Left renal cortex interstitium (tissue), 4 donors: ENCODE measurements at places on chromosomes 1 and 21. TPM values are rescaled to one million over a fixed set of nuclear protein-coding genes. Genes with fewer than 3 reads are reported as not detected.

Gene BNIPL
- 1.3 TPM for polyA plus RNA-seq

Gene LORICRIN
- polyA plus RNA-seq: not detected

Gene RAB29
- 40.6 TPM for polyA plus RNA-seq

Gene BLACAT1
- 1.6 TPM for polyA plus RNA-seq

Gene DENND2C
- polyA plus RNA-seq: 4.3 TPM

DNA sequence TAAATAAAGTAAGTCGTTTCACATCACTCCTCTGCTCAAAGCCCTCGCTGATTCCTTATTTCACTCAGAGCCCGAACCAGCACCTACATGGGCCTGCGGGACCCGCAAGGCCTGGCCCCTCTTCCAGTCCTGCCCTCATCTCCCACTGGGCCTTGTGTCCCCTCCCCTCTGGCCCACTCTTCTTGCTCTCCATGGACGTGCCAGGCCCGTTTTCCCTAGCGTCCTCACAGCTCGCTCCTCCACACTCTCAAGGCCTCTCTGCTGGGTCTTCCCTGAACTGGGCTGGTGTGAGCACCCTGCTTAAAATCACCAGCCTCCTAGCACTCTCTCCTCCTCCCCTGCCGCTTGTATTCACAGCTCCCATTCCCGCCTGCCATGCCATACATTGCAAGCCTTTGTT is 237.9 kb downstream of the FOXD2 start:
- DNase-seq: no peak

- DNase-seq: no peak
Measured at GRCh38 chr21:25080141-25080540, 527.1 kb downstream of the MRPL39 start.

- DNase-seq: no peak
Measured at GRCh38 chr1:30038134-30039025, 685.0 kb downstream of the MATN1 start.

DNA sequence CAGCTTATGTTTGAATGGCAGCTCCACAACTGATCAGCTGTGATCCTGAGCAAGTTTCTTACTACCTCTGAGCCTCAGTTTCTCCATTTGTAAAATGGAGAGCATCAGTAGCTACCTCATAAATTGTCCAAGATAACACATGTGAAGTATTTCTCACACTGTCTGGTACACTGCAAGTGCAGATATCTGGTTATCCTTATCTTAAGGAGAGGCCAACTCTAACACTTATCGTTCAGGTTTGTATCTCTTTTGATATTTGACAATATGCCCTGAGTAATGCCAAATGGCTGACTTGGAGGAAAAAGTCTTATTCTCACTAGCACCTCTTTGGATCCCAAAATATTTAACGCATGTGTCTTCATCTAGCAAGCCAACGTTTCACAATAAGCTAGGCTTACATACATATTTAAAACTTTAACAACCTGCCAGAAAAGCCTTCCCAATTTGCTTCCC is 2.7 kb downstream of the CSRP1 start:
- no peak for DNase-seq

GRCh38 chr1:244319283-244320132 is 132.2 kb downstream of the ADSS2 start:
- DNase-seq: no peak

DNA sequence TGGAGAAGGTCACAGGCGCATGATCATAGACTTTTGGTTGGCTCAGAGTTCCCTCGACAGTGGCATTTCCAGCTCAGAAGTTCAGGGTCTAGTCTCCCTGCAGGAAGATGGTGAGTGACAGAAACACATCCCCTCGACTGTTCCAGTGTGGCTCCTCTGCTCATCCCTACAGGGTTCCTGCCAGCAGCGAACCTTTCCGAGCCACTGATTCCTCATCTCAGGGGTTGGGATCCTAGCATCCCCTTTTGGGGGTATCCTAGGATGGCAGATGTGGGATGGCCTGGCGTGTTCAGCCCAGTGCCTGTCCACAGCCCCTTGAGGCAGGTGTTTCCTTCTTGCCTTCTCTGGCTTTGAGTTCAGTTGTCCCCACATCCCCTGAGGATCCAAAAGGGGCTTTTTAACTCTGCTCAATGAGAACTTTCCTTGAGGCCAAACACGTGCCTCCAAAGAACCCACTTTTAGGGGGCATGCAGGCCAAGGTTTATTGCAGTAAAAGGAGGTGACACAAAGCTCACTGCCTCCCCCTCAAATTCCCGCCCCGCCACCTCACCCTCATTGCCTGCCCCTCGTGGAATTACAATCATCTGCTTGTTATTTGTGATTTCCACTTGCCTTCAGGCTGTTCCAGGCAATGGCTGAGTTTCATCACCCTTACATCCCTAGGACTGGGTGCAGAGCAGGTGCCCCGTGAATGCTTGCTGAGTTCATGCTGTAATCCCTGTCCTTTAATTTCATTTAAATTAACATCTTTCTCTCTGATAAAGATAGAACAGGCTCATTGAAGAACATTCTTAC is 440.7 kb downstream of the CAMTA1 start:
- no peak for DNase-seq

GRCh38 chr1:59879996-59880505 is 46.5 kb downstream of the CYP2J2 start:
- DNase-seq: no peak

DNA sequence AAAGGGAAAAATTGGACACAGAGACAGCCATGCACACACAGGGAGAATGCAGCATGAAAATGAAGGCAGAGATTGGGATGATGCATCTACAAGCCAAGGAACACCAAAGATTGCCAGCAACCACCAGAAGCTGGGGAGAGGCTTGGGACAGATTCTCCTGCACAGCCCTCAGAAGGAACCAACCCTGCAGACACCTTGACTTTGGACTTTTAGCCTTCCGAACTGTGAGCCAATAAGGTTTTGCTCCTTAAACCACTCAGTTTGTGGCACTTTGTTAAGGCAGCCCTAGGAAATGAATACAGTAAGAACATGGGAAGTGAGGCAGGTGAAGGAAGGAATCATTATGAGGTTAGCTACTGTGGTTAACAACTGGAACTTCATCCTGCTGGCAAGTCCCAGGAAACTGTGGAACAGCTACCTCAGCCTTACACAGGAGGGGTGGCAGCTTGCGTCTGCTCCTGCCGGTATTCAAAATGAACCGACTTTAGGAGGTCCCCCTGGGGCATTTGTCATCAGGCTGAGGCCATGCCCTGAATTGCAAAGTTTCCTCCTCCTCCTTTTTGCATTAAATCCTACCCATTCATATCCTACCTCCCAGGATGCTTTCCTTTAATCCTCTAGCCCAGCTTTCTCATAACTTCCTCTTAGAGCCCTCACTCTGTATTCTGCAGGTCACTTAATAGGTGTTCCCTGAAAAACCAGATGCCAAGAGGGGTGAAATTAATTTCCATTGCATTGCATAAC is 15.4 kb downstream of the CD247 start:
- no peak for DNase-seq

GRCh38 chr1:54461731-54462596 is 55.8 kb upstream of the SSBP3 start:
- no peak for DNase-seq

DNA sequence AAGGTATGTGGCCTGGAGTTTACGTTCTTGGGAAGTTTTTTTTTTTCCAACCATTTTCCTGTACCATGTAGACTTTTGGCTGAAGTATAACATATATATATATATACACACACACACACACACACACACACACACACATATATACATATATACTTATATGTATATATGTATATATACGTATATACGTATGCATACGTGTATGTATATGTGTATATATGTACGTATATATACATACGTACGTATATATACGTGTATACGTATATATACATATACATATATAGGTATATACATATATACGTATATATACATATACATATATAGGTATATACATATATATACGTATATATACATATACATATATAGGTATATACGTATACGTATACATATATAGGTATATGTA is 18.9 kb downstream of the CR1 start:
- DNase-seq: no peak

DNA sequence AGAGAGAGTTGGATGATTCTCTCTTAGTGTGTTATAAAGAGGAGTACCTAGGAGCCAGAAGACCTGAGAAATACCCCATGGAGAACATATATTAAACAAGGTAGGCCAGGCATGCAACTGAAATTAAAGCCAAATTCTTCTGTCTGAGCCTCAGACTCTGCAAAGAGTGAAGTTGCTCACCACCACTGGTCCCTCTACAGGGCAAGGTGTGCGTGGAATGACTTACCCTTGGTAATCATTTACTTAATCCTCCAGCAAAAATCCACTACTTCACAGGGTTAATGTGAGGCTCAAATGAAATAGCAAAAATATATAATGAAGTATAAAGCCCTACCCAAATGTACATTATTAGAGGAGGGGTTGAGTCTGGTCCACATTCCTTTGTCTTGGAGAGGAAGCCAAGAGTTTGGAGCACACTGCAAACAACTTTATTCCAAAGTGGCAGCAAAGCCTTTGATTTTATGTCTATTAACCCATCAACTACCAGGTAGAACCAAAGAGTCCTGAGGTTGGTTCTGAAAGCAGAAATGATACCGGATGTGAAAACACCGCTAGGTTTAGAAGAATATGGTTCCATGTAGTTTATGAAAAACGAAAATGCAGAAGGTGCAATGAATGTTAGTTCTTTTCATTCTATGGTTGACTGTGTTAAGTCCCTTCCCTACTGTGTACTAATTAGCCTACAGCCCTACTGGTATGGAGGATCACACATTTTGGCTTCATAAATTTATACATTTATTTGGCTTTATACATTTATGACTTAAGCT is 8.5 kb downstream of the SSR2 start:
- DNase-seq: no peak

GRCh38 chr1:174800216-174800851 is 199.4 kb upstream of the CACYBP start:
- DNase-seq: peak; percentile 35

GRCh38 chr1:88773540-88774150 is 89.6 kb downstream of the PKN2 start:
- DNase-seq: no peak

DNA sequence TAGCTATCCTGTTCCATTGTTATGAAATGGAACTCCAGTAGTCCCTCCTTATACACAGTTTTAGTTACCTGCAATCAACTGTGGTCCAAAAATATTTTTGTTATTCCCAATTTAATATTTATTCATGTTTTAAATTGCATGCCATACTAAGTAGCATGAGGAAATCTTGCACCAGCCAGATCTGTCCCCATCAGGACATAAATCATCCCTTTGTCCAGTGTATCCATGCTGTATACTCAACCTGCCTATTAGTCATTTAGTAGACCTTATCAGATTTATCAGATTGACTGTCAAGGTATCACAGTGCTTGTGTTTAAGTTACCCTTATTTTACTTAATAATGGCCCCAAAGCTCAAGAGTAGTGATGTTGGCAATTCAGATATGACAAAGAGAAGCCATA is 207.9 kb upstream of the DMRTA2 start:
- no peak for DNase-seq
